ENCODE measurements at places on chromosomes 6 and 20.

DNA sequence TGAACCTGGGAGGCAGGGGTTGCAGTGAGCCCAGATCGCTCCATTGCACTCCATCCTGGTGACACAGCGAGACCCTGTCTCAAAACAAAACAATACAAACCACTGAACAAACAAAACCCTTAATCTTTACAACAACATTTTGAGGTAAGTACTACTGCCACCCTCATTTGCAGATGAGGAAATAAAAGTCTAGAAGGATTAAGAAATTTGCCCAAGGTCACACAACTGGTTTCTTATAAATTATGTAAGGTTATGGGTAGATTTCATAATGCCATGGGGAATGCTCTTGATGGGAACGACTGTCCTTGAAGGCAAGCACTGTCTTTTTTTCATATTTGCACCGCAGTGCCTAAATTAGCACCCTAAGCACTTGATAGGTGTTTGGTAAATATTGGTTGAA is 13.8 kb upstream of the B4GALT5 start:
- no peak for DNase-seq

DNA sequence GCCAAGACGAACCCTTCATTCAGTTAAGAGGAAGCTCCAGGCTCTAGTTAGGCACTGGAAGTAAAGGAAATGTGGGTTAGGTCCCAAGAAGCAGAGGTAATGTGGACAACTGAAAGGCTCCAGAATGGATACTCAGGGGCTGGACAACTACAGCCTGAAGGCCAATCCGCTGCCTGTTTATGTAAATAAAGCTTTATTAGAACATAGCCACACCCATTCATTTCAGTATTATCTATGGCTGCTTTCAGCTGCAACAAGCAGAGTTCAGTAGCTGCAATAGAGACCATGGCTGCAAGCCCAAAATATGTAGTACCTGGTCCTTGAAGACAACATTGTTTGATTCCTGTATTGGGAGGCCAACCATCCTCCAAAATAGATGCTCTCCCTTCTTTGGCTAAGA is 100.8 kb upstream of the MRPS10 start:
- DNase-seq = no peak

DNA sequence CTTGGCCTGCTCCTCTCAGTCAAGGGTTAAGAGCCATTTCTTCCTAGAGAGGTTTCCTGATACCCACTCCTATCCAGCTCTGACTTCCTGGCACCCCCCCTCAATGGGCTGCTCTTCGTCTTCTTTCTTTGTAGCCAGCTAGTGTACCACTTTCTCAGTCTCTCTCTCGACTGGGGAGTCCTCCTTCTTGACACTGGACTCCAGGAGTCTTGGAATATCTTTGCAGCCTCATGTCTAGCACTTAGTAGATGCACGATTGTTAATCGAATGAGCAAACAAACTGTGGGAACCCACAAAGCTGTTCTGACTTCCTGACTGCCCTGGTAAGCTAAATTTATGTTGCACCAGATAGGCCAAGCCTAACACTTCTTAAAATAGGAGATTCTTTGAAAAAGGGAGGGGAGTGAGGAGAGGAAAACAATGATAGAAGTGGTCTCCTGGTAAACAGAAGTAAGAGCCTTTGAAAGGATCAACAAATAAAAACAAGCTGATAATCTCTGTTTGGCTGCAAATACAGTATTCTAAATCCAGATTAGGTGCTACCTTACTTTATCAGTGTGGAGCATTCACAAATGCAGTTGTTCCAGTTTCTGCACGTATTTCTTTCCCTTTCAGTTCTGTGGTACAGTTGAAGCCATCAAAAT is 160.1 kb upstream of the CITED2 start:
- no peak for DNase-seq

- no peak for DNase-seq
Measured at GRCh38 chr6:56637640-56638039, 5.0 kb downstream of the DST start.

All from left cardiac atrium (tissue), 4 donors.